ENCODE measurements at places on chromosomes 11 and 22.

DNA sequence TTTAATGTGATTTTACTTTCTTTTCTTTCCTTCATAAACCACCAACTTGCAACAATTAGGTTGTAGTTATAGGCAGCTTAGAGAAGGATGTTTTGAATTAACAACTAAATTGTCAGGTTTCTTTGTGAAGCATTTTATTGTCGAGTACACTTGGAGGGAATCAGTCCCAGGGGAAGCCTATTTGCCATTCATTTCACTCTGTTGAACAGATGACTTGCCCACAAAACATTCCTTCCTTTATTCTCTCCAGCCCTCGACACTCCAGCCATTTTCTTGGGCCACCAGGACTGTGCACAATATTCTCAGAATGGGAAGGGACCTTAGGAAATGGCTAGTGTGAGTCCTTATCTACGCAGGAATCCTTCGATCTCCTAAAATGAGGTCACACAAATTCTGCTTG is 620.6 kb downstream of the SOX6 start:
- no peak for DNase-seq

DNA sequence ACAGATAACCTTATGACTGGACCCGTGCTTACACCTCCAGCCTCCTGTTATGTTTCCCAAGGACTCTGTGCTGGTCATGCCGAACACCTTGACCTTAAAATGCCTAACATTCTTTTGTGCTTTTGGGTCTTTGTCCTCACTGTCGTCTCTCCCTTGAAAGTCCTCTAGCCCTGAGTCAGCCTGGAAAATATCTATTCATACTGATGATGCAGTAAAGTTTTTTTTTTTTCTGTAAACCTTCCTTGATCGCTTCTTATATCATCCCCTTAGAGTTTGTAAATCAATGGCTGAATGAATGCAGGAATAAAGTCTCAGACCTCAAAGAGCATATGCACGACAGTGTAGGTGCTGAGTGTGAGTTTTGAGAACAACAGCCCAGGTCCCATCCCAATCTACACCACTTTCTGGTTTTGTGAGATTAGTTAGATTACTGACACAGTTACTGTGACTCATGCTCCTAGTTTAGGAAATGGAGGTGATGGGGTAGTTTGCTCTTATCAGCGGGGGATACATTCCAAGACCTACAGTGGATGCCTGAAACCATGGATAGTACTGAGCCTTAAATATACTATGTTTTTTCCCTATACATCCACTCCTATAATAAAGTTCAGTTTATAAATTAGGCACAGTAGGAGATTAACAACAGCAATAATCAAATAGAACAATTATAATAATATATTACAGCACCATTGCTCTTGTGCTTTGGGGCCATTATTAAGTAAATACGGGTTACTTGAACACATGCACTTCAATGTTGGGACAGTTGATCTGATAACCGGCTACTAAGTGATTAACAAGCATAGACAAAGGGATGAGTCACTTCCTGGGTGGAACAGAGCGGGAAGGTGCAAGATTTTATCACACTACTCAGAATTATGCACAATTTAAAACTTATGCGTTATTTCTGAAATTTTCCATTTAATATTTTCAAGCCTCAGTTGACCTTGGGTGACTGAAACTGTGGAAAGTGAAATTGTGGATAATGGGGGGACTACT is 8.6 kb downstream of the TCN1 start:
- DNase-seq, result no peak

DNA sequence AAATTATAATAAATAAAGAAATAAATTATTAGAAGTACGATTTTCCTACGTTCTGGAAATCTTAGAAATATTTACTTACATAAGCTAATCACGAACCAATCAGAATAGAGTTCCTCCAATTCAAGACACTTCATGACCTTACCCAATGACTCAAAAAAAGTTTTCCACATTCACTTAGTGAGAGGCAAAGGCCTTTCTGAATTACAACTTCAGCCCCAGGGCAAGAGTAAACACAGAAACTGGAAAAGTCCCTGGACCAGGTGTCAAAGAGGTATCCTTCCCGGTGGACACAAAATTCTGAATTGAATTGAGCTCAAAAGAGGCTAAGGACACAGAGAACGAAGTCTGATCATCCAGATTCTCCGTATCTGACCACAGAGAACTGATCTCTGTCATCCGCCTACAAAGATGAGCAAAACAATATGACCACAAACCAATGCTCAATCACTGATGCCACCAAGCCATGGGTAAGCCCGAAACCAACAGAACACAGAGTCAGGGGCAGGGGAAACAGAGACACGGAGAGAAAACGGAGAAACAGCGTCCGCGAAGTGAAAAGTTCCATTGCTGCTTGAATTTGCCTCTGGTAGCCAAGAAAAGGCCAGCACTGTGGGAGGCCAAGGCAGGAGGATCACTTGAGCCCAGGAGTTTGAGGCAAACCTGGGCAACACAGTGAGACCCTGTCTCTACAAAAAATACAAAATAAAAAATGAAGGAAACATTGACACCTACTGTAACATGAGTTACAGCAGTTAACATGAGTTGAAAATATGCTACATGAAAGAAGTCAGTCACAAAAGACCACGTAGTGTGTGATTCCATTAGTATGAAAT is 6.8 kb downstream of the BID start:
- DNase-seq, result no peak

- DNase-seq, result no peak
Measured at GRCh38 chr22:43774318-43774915, 37.7 kb downstream of the EFCAB6 start.

DNA sequence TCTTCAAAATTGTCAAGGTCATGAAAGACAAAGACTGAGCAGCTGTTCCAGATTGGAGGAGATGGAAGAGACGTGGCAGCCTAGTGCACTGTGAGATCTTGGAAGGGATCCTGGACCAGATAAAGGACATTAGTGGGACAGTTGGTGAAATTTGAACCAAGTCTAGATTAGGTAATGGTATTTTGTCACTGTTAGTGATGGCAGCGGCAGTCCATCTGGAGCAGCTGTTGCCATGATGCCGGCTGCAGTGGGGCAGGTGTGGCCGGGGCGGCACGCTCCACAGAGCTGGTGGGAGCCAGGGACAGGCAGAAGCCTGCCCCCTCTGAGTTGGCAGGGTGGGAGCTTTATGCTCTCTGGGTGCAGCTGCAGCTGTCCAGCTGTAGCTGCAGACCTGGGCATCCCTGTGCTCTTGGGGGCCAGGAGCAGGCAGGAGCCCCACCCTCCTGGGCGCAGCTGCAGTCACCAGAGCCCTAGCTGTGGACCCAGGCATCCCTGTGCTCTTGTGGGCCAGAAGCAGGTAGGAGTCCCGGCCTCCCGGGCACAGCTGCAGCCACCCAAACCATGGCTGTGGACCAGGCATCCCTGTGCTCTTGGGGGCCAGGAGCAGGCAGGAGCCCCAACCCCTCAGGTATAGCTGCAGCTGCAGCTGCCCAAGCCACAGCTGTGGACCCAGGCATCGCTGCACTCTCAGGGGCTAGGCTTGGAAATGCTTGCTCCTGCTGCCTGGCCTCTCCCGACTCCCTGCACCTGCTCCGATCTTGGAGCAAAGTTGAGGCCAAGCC is 20.7 kb downstream of the DIXDC1 start:
- DNase-seq, result no peak

- DNase-seq, result no peak
Measured at GRCh38 chr11:109911488-109911887, 181.7 kb upstream of the ZC3H12C start.

DNA sequence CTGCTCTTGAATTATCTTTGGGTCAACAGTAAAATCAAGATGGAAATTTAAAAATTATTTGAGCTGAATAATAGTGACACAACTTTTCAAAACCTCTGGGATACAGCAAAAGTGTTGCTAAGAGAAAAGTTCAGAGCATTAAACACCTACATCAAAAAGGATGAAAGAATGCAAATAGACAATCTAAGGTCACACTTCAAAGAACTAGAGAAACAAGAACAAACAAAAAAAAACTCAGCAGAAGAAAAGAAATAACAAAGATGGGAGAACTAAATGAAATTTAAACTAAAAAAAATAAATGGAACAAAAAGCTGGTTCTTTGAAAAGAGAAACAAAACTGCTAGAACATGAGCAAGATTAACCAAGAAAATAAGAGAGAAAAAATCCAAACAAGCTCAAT is 15.0 kb upstream of the TMEM45B start:
- DNase-seq, result no peak

DNA sequence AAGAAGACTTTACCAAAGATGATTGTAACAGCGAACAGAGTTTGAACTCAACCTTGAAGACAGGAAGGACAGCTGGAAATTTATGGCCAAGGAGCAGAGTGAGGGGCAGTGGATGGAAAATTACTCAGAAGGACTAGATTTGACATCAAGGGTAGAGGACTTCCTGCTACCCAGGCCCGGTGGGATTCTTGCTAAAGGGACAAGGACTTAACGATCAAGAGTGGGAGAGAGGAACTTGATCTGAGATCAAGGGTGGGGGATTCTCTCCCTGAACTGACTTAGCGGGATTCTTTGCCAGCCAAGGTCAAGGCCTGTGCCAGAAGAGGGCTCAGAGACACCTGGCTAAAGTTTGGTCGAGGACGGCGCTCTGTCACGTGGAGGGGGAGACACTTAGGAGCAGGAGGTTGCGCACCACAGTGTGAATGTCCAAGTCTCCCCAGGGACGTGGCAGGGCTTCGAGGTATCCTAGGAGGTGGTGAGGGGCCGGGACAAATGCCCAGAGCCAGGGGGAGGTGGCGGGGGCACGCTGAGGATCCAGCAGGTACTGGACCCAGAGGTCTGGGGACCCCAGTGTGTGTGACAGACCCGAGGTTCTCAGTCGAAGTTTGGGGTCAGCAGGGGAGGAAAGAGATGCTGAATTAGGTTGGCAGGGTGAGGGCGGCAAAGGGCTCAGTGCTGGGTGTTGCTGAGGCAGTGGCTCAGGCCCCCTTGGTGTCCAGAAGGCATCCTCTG is 46.1 kb upstream of the SHISAL1 start:
- no peak for DNase-seq

All from foreskin fibroblast (primary cell).